Brain (organoid and tissue), 16 donors: ENCODE measurements at places on chromosomes 7 and 10.

DNA sequence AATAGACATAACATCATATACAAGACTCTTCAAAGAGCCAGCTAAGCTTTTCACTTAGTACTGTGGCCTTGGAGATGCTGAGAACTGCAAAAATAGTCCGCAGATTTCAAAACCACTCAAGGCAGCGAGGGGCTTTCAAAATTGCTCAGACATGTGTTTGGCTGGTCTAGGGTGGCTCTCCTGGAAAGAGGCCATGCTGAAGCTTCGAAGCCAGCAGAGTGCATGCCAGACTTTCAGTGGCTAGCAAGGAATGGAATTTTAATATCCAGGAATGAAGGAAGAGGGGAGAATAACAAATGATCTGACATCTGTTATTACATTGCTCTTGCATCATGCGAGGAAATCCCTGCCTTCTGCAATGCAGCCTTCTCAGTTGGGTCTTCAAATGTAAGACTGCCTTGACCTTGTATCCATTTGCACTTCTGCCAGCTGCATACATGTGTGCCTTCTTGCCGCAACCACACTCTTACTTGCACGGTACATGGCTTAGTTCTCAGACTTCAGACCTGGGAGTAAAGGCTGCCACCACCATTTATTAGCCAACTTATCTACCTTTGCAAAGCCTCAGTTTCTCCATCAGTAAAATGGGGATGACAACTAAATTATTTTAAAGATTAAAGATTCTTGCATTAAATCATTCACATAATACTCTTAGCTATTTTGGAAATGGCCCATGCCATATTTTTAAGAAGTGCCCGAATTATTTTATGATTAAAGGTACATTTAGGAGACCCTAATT, 55.9 kb downstream of the ITIH5 start:
- peak; percentile 95 for DNase-seq

DNA sequence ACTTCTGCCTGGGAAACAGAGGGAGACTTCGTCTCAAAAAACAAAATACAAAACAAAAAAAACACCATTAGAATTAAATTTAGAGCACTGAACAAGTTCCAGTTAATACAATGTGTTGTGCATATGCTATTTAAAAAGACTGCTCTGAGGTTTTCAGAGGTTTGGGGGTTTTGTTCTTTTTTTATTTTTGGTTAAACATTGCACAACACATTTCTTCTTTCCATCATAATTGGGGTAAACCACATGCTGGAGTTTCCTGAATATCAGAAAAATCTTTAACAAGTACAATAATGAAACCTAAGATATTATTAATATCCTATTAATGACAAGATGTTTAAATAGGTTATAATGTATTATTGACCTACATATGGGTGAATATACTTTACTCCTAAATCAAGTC, 26.3 kb downstream of the IGF2BP3 start:
- no peak for DNase-seq

GRCh38 chr7:107754642-107755041, 10.7 kb downstream of the CBLL1 start:
- no peak for DNase-seq

DNA sequence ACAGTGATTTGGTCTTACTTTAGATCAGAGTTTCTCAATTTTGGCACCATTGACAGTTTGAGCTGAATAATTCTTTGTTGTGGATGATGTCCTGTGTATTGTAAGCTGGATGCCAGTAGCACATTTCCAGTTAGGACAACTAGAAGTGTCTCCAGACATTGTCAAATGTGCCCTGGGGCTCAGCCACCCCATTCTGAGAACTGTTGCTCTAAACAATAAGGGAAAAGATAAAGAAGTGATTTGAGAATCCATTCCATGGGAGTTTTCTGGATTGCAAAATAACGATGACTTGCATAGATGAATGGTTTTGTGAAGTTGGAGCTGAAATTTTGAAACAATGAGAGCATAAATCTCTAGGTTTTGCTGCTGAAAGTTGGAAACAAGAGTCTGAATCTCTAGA, 44.6 kb downstream of the NUP205 start:
- no peak for DNase-seq

GRCh38 chr7:35521941-35522340, 173.0 kb downstream of the HERPUD2 start:
- DNase-seq: no peak

DNA sequence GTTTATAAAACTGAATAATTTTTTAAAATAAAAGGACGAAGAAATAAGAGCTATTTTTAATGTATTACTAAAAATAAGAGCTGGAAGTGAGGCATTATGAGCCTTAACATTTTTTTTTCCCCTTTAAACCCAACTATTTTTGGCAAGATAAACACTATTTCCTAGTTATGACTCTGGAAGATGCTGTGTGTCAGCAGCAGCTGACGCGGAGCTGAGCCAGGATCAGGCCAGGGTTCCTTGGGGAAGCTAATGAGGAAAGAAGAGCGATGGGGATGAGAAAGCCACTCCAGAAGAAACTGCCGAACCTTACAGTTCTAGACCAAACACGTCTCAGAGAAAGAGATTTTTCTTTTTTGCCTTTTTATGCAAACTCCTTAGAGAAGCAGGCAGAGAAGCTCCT, 85.9 kb downstream of the USP6NL start:
- DNase-seq: no peak

- no peak for DNase-seq
These were observed 1.6 kb downstream of the MEOX2 start for GRCh38 chr7:15684871-15685270.

GRCh38 chr7:91080351-91080750, 183.9 kb upstream of the FZD1 start:
- no peak for DNase-seq

GRCh38 chr10:56763090-56763489, 402.0 kb upstream of the ZWINT start:
- DNase-seq: no peak

DNA sequence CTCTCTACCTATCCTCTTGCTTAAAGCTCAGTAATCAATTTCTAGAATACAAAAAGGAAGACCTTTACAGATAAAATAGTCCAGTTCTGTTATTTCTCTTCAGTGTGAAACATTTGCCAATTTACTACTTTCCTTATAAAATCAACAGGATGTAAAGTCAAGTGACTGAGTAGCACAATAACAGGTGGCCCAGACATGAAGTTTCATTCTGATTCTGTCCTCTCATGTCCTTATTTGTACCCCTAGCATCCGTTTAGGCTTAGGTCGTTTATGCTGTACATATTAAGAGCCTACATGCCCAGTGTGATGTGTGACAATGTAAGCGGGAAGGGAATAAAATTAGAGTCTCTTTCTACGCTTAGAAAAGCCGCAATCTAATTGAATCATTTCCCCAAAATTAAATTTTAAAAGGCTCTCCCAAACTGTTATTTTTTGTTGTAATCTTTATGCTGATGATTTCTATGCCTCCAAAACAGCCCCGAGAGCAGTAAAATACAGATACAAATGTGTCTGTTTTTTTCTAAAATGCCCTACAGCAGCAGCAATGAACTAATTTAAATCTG, 29.1 kb downstream of the EPC1 start:
- DNase-seq: no peak

DNA sequence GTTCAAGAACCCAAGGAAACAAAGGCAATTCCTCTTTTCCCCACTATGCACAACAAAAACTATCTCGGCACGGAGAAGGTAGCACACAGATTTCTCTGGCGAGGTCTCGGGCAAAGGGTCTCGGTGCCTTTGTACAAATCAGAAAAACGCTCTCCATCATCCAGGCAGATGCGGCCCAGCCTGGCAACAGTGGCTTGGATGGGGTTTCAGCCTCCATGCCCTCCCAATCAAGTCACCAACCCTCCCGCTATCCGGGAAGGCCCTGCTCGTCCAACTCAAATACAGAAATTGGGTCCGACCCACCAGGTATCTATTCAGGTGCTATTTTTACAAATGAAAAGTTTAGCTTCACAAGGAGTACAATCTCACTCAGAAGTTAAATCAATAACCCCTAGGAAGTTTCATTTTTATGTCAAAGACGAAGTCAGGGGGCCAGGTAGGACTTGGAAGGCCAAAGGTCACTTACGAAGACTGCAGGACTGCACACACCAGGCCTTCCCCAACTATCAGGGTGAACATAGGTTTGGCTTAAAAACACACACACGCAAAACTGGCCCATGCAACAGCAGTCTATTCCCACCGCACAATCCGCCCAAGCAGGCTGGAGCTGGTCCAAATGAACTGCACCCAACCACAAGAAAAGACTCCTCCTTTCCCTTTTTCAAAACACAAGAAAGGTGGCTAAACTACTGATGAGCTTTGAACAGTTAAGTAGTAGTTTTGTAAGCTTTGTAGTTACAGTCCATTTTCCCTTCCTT, 43.0 kb downstream of the GNA12 start:
- peak; percentile 31 for DNase-seq

DNA sequence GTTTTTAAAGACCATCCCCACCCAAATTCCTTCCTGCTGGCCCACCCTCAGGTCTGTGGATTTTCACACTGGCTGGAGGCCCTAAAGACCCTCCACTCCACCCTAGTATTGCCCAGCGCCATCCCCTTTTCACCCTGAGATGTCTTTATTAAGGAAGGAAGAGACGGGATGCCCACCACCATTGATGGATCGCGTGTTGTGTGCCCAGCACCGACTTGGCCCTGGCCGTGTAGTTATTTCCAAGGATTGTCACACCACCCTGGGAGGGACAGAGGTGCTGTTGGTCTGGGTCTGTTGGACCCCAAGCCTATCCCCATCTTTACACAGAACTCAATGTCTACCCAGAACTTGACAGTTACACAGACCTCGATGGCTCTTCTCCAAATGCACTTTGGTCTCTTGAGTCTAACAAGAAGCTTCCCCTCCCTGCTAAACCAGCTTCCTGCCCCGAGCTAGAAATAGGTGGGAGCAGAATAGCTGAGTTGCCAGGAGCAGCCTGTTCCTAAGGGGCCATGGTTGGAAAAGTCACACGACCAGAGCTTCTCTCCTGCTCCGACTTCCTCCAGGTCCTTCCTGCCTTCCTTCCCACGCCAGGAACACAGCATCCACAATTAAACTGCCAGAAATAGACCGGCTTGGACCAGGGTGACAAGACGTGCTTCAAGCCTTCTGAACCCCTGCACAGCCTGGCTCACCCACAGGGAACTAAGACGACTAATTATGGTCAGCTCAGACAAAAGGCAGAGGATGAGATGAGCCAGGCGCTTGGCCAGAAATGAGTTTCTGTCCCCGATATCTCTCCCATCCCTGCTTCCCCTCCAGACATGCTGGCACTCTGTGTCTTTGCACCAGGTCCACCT, 139.5 kb upstream of the CHST15 start:
- no peak for DNase-seq

GRCh38 chr7:134327896-134328295, 11.2 kb upstream of the SLC35B4 start:
- peak; percentile 33 for DNase-seq

DNA sequence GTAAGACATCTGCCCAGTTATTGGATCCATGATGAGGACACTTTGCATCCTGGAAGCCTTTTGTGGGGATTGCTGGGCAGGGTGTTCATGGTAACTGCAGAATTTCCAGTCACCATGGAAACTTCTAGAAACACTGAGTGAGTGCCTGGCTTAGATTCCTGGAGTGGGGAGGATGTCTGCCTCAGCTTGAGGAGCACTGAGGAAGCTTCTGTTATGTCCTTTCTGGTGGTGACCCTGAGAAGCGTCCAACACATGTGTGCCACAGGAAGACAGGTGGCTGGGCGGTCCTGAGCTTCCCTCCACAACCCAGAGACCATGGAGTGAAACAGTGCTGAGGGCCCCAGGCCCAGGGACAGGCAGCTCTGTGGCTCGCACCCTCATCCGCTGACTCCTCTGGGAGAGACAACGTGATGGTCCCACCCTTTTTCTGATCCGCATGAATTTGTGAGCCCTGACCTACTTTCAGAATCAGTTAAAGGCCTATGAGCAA, 191.8 kb upstream of the CXCL12 start:
- DNase-seq: no peak

DNA sequence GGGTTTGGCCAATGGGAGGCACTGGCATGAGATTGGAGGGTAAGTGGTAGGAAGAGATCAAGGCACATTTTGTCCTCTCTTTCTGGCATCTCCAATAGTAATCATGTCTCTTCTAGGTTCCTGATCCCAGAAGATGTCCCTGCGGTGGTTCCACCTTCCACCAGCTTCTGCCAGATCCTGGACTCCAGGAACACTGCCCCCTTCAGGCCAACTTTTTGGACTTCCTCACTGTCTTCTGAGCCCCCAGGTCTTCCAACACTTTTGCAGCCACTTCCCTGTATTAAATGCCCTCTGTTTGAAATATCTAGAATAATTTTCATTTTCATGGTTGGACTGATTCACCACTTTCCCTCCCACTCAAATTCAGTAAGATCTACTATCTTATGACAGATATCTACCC, 60.9 kb downstream of the BAMBI start:
- DNase-seq: no peak

DNA sequence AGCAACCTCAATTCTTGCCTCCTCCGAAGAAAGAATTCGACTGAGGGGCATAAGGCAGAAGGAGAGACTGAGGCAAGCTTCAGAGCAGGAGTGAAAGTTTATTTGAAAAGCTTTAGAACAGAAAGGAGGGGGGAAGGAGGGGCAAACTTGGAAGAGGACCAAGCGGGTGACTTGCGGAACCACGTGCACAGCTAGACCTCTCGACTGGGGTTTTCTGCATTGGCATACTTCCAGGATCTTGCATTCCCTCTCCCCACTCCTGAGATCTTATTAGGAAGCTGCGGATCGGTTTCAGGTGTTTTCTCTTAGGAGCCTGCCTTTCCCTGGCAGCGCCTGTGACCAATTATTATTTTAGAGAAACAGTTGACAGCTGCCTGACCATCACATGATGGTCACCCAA, 20.3 kb upstream of the CPXM2 start:
- peak; percentile 52 for DNase-seq

- DNase-seq: no peak
These were observed 38.4 kb upstream of the BMS1 start for GRCh38 chr10:42744134-42744701.

DNA sequence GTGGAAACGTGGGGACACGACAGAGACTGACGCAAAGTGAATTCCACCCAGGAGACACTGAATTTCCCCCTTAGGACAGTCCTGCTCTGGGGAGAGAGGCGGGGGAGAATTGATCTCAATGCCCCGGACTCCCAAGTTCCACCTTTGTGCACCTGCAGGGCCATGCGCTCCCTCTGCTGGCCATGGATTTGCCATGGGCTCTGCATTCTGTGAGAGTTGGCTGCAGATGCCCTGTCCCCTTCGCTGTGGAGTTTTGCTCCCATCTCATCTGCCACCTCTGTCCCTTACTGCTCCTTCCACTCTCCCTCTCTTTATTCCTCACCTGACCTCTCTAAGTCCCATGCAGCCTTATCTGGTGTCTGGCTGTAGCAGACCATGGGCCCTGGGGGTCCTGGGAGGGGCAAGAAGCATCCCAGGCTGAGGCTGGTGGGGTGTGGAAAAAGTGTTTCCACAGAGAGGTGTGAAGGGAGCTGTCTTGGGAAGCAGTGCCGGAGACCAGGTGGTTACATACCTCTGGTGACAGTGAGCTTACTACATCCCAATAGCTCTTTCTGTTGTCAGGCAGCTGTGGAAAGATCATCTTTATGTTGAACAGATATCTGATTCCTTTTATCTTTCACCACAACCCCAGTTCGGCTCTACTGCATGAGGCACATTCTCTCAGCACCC, 14.3 kb downstream of the GHRHR start:
- DNase-seq: peak; percentile 43

- DNase-seq: no peak
These were observed 85.5 kb downstream of the LCOR start for GRCh38 chr10:96917628-96918027.
